NCI-H1694 (cell line): ENCODE measurements at places on chromosomes 7 and 10.

GRCh38 chr10:78993261-78993945 lies 75.4 kb upstream of the ZMIZ1 start:
- no peak for DNase-seq

GRCh38 chr10:23966504-23967051 lies 242.4 kb upstream of the KIAA1217 start:
- no peak for DNase-seq

DNA sequence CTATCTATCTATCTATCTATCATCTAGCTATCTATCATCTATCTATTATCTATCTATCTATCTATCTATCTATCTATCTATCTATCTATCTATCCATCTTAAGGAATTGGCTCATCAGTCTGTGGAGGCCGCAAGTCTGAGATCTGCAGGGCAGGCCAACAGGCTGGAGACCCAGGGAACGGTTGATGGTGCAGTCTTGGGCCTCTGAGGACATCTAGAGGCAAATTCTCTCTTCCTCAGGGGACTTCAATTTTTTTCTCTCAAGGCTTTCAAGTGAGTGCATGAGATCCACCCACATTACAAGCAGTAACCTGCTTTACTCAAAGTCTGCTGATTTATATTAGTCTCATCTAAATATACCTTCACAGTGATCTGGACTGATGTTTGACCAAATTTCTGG lies 197.0 kb downstream of the GLRX3 start:
- DNase-seq = no peak

GRCh38 chr10:116476461-116476860 lies 48.8 kb downstream of the PNLIPRP3 start:
- DNase-seq = no peak

DNA sequence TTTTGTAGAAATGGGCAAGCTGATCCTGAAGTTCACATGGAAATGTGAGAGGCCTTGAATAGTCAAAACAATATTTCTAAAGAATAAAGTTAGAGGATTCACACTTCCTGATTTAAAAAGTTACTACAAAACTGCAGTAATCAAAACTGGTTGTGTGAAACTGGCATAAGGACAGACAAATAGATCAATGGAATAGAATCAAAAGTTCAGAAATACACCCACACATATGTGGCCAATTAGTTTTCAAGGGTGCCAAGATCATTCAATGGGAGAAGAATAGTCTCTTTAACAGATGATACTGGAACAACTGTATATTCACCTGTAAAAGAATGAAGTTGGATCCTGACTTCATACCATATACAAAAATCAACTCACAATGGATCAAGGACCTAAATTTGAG lies 27.7 kb downstream of the DNAJC9 start:
- DNase-seq = no peak

DNA sequence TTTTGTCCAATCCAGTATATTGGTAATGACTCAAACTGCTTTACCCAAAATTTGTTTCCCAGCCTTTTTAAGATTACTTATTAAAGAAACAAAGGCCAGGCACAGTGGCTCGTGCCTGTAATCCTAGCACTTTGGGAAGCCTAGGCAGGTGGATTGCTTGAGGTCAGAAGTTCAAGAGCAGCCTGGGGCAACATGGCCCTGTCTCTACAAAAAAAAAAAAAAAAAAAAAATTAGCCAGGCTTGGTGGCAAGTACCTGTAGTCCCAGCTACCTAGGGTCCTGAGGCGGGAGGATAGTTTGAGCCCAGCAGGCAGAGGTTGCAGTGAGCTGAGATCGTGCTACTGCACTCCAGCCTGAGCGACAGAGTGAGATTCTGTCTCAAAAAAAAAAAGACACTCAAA lies 7.0 kb upstream of the ARHGAP12 start:
- DNase-seq = no peak

DNA sequence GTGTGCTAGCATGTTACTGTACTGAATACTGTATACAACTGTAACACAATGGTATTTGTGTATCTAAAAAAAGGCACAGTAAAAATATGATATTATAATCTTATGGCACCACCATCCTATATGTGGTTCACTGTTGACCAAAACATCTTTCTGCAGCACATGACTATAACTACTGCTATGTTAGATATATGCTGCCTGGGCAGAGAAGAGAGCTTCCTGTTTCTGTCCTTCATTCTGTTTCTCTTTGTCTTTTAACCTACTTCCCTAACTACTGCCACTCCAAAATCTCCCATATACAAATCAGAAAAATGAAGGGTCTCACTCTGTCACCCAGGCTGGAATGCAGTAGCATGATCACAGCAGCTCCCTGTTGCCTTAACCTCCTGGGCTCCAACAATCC lies 8.8 kb upstream of the FGL2 start:
- DNase-seq = no peak

GRCh38 chr7:117728890-117729624 lies 144.2 kb downstream of the CTTNBP2 start:
- DNase-seq = no peak

DNA sequence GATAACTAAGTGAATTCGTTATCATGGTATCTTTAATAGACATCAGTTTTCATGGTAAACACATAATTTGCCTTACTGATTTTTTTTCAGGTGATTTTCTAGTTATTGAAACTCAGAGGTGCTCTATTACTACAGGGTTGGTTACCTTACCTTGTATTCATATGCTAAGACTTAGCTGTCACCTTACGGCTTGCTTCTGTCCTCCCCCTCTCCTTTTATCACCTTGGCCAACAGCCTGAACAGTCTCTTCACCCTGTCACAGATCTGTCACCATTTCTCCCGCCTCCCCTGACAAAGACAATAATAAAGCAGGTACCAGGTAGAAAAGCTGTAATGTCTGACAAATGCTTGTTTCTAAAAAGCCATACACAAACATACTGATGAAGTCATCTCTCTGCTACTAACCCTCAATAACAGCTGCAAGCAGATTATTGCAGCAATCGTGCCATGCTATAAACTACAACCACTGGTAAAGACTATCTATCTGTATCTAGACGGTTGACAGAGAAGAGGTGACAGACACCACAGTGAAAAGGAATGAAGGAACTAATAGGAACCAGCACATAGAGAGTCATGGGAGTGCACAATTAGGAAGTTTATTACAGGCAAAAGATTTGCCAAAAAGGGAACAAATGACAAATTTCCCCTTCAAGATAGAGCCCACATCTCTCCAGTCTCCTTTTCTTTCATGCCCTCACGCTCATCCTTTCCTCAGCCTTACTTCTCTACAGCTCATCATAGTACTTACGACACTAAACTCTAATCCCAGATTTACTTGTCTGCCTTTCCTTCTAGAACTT lies 57.2 kb downstream of the ARHGAP12 start:
- DNase-seq = no peak

GRCh38 chr10:71255808-71256660 lies 43.7 kb downstream of the UNC5B start:
- DNase-seq = peak; percentile 51

- DNase-seq = no peak
These were observed 50.4 kb downstream of the TCF7L2 start for GRCh38 chr10:113000442-113000841.

- DNase-seq = no peak
These were observed 36.3 kb upstream of the GOLGA7B start for GRCh38 chr10:97813311-97813710.

GRCh38 chr7:4054158-4054557 lies 627.9 kb upstream of the FOXK1 start:
- DNase-seq = no peak

DNA sequence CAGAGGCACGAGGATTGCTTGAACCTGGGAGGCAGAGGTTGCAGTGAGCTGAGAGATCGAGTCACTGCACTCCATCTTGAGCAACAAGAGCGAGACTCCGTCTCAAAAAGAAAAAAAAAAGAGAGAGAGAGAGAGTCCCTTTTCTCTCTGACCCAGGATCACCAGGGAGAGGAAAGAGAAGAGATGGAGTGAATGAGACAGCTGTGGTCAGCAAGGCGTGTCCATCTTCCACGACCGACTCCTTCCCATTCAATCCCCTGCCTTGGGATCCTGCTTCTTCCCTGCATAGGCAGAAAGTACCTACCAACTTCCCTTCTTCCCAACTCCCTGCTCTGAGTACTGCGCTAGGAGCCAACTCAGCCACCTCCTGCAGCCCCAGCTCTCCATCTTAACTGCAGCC lies 5.2 kb upstream of the ZAN start:
- no peak for DNase-seq

GRCh38 chr10:77649333-77650331 lies 12.0 kb upstream of the KCNMA1 start:
- no peak for DNase-seq

GRCh38 chr7:108144931-108145330 lies 14.8 kb upstream of the LAMB4 start:
- DNase-seq = no peak

DNA sequence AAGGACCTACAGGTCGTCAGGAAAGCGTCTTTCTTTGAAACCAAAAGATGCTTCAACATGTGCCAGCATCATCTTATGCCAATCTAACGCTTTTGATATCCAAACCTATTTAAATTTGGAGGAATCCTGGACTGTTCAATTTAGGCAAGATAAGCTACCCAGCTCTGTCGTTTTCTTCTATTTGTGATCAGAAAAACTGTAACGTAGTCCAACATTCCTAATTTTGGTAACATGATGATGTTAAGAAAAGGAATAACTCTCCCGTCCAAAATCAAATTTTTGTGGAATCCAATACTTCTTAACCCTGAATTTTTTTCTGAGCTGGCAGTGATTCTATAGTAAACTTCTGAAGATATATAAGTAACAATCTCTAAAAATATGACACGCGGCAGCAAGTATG lies 93.3 kb upstream of the MKX start:
- no peak for DNase-seq

GRCh38 chr10:56586461-56586891 lies 225.4 kb upstream of the ZWINT start:
- no peak for DNase-seq

DNA sequence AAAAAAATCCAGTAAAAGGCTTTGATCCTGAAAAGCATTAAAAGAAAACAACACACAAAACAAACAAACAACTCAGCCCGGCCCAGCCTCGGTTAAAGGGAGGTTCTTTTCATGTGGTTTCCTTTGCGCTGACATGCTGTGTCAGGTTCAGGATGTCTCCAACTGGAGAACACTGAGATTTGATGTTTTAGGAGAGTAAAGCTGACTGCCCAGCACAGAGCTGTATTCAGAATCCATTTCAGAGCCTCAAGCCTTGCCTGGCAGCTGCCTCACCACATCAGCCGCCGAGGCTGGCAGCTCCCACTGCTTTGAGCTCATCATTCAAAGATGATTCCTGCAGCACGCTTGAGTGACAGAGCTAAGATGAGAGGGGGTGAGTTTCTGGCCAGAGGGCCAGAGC lies 205.8 kb upstream of the LYZL1 start:
- DNase-seq = no peak

GRCh38 chr10:97854743-97855142 lies 5.1 kb downstream of the GOLGA7B start:
- no peak for DNase-seq

GRCh38 chr10:52541006-52541473 lies 227.0 kb downstream of the DKK1 start:
- no peak for DNase-seq

DNA sequence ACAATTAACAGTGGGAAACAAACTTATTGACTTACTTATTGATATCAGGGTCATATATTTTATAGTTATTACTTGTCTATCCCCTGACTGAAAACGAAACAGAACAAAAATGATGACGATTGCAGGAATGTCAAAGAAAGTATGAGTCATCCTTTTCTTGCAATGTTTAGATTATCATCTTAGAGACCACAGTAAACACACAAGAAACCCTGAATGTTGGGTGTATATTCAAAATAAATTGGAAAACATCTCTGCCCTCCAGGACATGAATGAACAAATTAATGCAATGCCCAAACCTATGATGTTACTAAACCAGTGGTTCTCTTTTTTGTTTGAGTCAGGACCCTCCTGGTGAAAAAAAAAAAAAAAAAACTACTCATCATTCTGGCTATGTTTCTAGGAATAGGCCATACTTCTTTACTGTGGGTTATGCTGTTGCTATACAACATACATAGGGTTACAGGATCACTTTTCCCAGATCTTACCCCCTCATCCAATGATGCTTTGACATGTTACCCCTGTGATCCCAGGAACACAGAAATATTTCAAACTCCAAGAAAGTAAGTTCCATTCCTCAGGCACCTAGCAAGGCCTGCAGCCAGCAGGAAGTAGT lies 623.4 kb upstream of the IGFBP3 start:
- DNase-seq = no peak

DNA sequence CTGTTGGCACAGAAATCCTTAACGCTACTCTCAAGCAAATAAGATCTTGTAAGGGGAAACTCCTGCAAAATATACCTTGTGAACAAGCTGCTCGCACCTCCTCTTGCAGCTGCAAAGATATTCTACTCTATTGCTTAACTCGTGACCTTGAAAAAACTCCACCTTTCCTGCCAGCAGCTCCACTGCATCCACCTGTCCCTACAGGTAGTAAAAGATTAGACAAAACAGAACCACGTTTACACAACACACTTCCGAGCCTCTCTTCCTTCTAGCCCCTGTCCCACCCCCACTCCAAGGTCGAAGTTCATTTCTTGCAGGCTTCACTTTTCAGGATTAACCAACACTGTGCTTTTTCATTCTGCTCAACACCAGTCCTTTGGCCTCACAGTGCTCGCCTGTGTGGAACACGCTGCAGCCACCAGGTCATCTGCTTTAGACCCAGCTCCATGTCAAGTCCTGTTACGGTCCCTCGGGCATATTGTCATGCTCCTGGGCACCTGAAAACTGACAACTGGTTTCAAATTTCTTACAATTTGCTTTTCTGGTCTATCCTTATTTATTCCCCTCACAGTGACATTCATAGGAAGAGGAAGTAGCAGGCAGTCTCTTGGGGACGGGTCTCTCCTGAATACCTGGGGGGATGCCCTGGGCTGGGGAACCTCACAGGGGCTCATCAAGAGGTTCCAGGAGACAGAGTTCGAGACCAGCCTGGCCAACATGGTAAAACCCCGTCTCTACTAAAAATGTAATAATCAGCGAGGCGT lies 165.8 kb upstream of the KLF14 start:
- DNase-seq = no peak

GRCh38 chr10:64275774-64276173 lies 754.6 kb downstream of the REEP3 start:
- no peak for DNase-seq

DNA sequence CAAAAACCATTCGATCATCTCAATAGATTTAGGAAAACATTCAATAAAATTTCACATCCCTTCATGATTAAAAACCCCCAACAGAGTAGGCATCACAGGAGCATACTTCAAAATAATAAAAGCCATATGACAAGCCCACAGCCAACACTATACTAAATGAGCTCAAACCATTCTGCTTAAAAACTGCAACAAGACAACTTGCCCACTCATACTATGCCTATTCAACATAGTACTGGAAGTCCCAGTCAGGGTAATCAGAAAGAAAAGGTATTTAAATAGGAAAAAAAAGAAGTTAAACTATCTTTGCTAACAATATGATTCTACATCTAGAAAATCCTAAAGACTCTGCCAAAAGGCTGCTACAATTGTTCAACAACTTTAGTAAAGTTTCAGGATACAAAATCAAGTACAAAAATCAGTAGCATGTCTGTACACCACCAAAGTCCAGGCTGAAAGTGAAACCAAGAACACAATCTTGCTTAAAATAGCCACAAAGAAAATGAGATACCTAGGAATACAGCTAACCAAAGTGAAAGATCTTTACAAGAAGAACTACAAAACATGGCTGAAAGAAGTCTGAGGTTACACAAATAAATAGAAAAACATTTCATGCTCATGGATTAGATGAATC lies 882.6 kb downstream of the GRM8 start:
- no peak for DNase-seq
